ENCODE measurements at places on chromosomes 5 and 9.
A peak's percentile ranks its signal among the peaks of the same experiment; 100 is the strongest.

DNA sequence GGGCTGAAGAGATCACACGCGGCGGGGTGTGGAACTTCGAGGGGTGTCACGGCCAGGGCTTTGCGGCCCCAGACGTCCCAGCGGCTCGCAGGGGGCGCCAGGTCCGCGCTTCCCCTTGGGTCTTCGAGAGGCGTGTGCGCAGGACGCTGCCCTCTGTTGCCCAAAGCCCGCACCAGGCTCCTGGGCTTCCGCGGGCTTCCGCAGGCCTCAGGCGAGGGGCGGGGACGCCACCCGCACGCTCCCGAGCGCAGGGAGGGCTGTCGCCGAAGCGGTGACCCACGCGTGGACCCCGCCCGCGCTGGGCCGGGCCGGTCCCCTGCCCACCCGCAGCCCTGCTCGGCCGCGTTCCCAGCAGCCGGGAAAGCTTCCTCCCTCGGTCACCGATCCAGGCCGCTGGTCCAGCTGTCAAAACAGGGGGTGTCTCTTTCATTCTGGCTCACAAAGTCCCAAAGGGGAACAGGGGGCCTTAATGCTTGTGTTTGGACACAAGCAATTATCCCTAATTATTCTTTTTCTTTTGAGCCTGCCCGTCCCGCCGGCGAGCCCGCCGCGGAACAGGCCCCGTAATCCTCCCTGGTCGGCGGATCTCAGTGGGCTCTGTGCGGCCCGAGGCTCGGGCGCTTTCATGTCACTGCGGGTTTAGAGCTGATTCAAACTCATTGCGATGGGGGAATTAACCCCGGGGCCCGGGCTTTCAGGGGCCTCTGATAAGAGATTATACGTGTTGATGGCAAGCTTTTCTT is 60.6 kb downstream of the TMEM174 start:
- no peak for DNase-seq

DNA sequence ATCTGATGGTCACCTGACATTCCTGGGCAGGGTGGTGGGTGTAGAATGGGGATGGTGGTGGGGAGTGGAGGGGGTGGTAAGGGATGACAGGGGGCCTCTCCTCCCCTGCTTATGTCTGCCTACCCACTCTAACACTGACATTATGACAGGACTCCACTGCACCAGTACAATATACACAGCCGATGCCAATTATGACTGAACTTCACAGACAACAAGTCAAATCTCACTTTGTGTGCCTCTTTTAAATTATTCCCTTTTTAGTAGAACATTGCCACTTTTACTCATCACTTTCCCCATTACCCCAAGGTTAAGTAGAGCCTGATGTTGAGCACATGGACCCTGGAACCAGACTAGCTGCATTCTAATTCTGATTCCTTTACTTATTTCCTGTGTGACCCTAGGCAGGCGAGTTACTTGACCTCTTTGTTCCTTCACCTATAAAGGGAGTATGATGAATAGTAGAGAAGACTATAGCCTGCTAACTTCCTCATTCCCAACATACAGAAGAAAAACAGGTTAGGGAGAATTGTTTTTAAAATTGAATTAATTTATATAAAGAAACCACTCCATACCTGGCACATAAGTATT is 464.7 kb downstream of the DMRT2 start:
- DNase-seq = no peak

DNA sequence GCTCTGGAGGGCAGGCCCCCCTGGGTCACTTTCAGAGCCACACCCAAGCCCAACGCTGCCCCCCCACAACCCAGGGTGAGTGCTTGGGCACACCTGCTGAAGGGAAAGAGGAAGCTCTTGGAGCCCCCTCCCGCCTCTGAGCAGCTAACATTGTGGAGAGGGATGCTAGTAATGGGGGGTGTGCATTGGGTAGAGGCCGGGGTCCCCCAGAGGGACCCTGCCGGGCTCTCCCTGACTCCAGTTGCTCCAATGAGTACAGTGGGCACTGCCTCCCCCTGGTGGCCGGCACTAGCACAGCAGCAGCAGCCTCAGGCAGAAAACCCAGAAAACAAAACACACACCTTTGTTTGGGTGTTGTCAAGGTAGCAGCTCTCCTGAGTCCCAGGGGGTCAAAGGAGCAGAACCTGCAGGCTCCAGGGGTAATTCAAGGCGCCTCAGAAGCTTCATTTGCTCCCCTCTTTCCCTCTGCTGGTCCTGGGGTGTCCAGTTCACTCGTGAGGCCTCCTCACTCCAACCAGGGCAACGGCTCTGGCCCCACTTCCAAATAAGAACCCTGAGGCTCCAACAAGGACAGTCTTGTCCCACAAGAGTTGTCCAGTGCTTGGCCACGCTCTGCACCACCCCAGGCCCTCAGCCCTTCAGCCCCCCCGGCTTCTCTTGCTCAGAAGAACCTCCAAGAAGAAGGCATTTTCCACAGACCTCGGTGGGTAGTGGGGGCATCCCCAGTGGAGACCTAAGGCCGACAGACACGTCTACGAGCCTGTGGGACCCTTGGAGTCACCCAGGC is 16.1 kb downstream of the GBGT1 start:
- DNase-seq = peak; percentile 78

- no peak for DNase-seq
Observed at GRCh38 chr5:179264053-179264782, 81.0 kb downstream of the ADAMTS2 start.

GRCh38 chr5:6633469-6634245 is 417 bp downstream of the SRD5A1 start:
- no peak for DNase-seq

DNA sequence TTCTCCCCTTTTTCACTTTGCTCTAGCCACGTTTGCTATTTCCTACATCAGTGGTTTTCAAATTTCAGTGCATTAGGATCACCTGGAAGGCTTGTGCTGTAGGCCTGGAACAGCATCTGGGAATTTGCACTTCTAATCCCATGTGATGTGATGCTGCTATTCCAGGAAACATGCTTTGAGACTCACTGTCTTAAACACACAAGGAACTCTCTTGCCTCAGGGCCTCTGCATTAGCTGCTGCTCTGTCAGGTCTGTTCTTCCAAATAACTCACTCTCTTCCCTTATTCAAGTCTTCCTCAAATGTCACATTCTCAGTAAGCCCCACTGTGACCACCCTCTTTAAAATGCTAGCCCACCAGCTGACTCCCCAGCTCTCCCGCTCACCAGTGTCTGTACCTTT is 204.0 kb downstream of the DNAH5 start:
- DNase-seq = no peak

GRCh38 chr9:132586830-132587591 is 4.6 kb downstream of the BARHL1 start:
- DNase-seq = no peak

DNA sequence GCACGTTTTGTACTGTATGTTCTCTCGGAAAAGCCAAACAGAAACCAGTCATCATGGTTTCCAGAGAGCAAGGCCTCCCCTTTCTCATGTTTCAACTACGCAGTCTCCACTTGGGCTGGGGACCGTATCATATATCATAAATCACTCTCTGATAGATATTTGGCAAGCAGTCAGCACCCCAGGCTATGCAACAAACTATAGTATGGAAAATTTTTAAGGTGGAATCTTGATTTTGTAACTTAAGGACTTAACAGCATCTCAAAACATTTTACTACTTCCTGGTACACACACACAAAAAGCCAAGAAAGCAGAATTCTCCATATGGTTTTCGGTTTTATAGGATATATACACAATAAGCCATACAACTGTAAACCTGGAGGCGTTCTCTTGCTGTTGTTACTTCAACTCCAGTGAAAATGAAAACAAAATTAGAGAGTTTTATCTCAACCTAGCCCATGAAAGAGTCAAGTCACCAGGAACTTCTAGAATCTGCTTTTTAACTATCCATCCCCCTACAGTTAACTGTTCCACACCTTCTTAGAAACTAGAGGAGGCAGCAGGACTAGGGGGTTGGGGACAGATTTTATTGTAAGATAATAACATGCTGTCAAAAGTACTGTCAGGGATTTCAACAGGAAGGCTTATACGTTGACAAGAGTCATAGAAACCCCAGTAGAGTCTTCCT is 283.4 kb downstream of the NFIB start:
- DNase-seq = no peak

DNA sequence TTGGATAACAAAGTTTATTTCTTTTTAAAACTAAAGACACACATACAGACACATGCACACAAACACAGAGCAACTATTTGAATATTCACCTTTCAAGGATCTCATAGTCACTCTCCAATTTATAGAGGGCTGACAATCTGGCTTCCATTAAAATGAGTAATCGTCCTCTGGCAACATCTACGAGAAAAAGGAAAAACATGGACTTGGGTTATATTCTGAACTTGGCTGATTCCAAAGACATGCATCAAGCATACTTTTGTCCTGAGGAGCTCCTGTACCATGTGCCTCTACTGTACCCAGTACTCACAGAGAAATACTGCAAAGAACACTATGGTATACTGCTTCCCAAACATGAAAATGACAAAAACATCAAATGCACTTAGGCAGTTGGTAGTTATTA is 15.4 kb downstream of the IARS1 start:
- no peak for DNase-seq

DNA sequence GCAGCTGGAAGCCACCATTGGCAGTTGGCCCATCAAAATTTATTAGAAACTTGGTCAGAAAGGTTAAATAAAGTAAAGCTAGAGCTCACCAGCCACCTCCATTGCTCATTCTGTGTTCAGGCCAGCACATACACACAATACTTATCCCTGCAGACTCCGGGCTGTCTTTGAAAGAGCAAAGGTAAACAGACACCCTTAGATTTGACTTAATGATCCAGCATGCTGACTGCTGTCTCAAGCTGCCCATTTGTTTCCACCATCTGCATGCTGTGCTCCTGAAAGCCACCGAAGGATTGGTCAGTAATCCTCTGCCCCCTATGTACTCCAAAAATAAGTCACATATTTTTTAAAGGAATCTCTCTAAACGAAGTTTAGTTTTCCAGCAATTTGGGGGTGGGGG is 1059.8 kb upstream of the DMAC1 start:
- no peak for DNase-seq

GRCh38 chr9:17824191-17824590 is 245.3 kb downstream of the SH3GL2 start:
- no peak for DNase-seq

GRCh38 chr9:113906411-113907110 is 30.5 kb downstream of the ZNF618 start:
- no peak for DNase-seq

- DNase-seq = no peak
Observed at GRCh38 chr5:151721087-151721646, 34.5 kb upstream of the SPARC start.

DNA sequence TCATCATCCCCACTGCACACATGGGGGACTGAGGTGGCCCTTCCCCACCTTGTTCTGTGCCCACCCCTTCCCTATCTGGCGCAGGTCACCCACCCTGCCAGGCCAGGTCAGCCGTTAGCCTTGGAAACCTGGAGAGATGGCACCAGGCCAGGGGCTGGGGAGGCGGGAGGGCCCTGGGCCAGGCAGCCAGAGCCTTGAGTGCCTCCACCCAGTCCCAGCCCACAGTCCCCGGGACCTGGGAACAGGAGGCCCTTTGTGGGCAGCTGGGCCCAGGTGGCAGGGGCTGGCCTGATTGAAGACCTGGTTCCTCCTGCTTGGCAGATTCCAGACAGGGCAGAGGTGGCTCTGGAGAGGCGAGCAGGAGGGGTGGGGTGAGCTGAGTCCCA is 70.6 kb downstream of the LRSAM1 start:
- no peak for DNase-seq

- no peak for DNase-seq
Observed at GRCh38 chr5:86199287-86199686, 418.5 kb upstream of the COX7C start.

- DNase-seq = peak; percentile 62
Observed at GRCh38 chr5:141637123-141637766, 448 bp downstream of the RELL2 start.

- no peak for DNase-seq
Observed at GRCh38 chr9:132585954-132586829, 3.8 kb downstream of the BARHL1 start.

DNA sequence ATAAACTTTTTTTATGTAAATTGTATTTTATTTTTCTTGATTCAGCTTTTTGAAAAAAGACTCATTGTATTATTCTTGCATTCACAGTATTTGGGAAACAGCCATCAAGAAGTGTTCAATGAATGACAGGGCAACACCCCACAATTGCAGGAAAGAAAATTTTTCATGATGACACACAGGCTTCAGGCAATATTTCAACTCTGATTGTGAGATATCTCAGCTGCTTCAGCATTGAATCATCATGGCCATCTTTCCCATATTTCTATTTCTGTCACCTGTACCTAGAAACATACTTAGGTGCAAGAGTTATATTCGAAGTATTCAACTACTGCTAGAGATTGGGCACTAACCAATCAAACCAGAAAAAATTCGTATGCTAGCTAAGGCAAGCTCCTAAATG is 446.0 kb downstream of the ISL1 start:
- no peak for DNase-seq

GRCh38 chr9:37029776-37030610 is 4.1 kb downstream of the PAX5 start:
- DNase-seq = no peak

DNA sequence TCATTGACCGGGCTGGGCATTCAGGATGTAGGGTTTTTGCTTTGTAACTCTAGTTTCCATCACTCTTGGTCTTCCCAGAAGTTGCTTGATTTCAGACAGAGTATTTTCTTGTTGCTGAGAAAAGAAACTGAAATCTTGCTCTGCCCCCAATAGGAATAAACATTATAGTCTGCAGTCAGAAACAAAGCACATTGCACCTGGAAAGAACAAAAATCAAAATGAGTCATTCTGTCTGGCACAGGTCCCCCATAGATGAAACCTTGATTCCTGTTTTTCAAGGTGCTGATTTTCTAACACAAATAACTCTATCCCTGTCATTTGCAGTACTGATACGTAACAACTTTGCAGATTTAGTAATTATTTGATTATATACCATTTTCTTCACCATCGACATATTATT is 232.1 kb downstream of the FBXO4 start:
- DNase-seq = no peak

GRCh38 chr9:105311306-105311705 is 66.9 kb downstream of the SLC44A1 start:
- DNase-seq = no peak

DNA sequence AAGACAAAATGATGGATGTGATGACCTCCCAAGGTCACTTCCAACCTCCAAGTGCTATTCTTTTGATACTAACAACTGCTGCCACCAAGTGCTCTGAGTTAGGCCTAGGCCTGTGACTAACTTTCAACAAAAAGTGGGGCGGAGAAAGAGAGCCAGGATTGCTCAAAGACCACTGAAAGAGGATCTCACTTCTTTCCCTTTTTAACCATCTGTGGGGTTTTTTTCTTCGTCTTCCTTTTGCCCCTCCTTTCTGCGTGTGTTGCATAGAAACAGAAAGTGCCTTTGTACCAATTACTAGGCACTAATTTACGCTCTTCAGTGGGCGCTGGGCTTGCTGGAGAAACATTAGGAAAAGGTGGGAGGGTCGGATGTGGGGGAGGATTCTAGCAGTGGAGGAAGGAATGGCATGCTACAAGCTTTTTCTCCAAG is 8.0 kb downstream of the KLF9 start:
- no peak for DNase-seq

DNA sequence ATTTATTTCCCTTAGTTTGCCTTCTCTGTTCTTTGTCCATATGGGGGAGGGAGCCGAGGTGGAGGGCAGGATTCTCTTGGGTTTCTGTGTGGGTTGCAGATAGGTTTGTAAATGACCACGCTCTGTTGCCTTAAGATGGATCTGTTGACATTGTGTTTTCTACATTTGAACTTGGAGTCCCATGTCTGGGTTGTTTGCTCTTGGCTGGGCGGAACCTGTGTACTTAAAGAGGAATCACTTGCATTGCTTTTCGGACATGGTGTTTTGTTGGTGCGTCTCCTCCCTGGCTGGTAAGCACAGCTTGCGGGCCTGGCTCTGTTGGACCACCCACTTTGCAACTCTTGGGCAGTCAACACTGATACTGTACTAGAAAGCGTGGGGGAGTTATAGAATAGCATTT is 45.9 kb downstream of the EHMT1 start:
- no peak for DNase-seq

- DNase-seq = no peak
Observed at GRCh38 chr5:80964919-80965318, 4.8 kb downstream of the RASGRF2 start.

All from activated B cell treated with CpG ODN at 0.5 μM for 24 hours (primary cell).